ENCODE measurements at places on chromosomes 12 and 14.
A peak's percentile ranks its signal among the peaks of the same experiment; 100 is the strongest.

DNA sequence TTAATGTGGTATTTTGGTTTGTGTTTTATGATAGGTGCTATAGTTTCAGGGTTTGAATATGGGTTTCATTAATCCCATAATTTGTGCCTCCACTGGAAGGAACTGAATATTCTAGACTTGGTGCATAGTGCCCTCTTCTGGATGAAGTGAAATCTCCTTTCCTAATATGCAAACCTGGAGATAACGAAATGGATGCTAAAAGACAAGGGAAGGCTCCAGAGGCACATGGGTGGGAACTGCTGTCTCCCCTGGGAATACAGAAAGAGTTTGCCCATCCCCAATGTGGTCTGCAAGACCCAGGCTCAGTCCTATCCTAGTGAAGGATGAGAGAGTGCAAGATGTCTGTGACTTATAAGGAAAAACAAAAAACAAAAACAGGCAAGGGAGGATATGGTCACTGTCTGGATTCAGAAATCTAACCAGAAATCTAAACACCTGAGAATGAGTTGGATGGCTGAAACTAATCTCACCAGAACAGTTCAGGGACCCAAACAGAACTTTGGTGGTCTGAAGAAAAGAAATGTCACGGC is 142.3 kb upstream of the TMPO start:
- no peak for DNase-seq

GRCh38 chr14:101511620-101512375 is 49.5 kb upstream of the DIO3 start:
- DNase-seq, result peak; percentile 52

- DNase-seq, result peak; percentile 67
Observed at GRCh38 chr12:121767525-121768016, 25.9 kb downstream of the RHOF start.

- peak; percentile 82 for DNase-seq
Observed at GRCh38 chr14:105065280-105066228, at the start of gene GPR132. Gene GPR132 (minus strand): TSS chr14:105065430. CDS start chr14:105055420, 10,010 bp downstream.

DNA sequence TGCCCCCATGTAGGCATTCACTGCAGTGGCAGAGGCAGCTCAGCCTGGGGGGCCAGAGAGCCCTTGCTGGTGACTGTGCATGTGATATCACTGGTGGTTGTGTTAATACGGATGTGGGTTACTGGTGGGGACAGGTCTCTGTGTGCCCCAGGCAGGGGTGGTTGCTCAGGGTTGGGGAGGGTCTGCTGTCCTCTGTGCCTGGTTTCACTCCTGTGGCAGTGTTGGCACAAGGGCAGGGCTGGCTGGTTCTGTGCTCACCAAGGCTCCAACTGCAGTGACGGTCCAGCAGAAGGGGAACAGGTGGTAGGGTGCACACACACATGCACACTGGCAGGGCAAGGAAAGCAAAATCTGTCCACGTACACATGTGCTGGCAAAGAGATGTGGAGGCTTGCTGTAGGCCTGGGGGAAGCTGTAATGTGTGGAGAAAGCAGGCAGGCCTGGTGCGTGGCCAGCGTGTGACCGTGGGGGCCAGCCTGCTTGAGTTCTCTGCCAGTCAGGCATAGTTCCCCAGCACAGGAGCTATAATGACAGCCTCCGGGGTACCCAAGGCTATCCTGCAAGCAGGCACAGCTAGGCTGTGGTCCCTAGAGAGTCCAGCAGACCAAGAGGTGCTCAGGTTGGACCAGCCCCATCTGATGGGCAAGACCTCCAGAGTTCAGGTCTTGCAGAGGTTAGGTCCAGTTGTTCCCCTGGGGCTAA is 254.6 kb downstream of the FBXL14 start:
- DNase-seq, result no peak

GRCh38 chr14:99169776-99170356 is 102.1 kb downstream of the BCL11B start:
- no peak for DNase-seq

DNA sequence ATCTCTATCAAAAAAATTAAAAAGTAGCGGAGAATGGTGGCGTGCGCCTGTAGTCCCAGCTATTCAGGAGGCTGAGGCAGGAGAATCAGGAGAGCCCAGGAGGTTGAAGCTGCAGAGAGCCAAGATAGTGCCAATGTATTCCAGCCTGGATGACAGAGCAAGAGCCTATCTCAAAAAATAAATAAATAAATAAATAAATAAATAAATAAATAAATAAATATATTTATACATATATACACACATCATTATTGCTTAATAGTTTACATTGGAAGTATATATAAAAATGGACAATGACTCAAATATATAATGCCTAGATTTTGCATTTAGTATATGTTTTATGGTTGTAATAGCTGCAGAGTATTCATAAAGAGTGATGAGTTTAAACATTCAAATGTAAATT is 53.1 kb downstream of the TOGARAM1 start:
- no peak for DNase-seq

GRCh38 chr12:14768823-14769405 is 34.4 kb downstream of the WBP11 start:
- DNase-seq, result peak; percentile 29

DNA sequence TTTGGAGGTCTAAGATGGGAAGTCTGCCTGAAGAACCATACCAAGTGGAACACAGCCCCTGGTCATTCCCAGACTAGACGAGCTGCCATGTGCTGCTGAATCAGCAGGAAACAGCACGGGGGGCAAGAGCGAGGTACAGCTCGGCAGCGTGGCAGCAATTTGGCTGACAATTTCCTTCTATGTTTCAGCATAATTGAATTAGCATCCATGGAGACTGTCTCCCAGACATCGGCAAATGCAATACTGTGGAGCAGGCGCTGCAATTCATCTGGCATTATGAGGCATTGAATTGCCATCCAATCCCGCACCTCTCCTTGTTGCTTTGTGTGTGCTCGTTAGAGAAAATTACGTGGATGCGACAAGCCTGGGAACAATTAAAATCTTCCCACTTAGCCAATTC is 46.0 kb upstream of the CCDC60 start:
- no peak for DNase-seq

GRCh38 chr12:6646276-6647082 is 753 bp downstream of the ACRBP start:
- DNase-seq, result no peak

GRCh38 chr14:54697803-54698202 is 130.9 kb downstream of the SAMD4A start:
- DNase-seq, result no peak

DNA sequence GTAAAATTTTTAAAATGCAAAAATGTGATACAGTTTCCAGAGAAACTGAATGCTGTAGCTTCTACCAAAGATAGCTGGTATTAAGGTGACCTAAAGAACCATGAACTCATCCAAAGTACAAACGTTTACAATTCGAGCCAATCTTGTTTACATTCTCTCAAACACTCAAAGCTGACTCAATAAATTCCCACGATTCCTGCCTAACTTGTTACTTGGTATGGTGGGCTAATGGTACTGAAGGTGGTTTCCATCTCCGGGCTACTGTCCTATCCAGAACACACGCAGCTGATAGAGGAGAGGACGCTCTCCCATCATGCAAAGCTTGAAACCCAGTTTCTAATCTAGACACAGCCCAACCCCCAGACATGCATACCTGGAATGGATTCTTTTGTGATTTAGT is 31.5 kb downstream of the RAD9B start:
- DNase-seq, result no peak

DNA sequence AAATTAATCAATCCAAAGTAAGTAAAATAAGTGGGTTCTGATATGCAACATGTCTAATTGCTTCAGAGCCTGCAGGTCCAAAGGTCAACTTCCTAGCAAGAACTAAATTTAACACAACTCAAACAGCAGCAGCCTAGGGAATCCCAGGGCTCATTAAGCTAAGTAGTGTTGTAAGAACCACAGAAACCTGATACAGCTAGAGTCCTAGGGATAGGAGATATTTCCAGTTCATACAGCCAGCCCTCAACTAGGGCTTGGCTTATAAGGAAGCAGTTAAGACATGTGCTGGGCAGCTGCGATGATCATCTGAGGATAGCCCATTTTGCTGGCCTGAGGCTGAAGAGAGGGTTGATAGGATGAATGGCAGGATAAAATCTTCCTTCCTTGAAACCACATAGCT is at the start of gene OR4Q3:
TSS of gene OR4Q3 (plus strand) at position 316 of the 400 bp plus-strand sequence.
- no peak for DNase-seq

DNA sequence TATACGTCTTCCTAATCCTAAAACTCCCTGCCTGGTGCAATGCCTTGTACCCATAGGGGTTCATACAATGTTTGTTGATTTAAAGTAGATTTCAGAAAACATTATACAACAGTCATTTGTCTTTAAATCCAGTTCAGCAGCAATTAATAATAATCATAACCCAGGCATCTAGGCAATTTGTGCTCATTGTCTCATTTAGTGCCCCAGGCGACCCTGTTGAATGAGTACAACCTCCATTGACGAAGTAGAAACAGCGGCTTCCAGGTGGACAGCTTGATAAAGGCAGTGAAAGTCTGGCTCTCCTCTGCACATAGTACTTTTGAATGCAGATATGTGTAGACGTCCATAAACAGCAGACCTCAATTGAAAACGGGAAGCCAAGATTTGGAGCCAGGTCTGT is 82.9 kb upstream of the CPM start:
- no peak for DNase-seq

DNA sequence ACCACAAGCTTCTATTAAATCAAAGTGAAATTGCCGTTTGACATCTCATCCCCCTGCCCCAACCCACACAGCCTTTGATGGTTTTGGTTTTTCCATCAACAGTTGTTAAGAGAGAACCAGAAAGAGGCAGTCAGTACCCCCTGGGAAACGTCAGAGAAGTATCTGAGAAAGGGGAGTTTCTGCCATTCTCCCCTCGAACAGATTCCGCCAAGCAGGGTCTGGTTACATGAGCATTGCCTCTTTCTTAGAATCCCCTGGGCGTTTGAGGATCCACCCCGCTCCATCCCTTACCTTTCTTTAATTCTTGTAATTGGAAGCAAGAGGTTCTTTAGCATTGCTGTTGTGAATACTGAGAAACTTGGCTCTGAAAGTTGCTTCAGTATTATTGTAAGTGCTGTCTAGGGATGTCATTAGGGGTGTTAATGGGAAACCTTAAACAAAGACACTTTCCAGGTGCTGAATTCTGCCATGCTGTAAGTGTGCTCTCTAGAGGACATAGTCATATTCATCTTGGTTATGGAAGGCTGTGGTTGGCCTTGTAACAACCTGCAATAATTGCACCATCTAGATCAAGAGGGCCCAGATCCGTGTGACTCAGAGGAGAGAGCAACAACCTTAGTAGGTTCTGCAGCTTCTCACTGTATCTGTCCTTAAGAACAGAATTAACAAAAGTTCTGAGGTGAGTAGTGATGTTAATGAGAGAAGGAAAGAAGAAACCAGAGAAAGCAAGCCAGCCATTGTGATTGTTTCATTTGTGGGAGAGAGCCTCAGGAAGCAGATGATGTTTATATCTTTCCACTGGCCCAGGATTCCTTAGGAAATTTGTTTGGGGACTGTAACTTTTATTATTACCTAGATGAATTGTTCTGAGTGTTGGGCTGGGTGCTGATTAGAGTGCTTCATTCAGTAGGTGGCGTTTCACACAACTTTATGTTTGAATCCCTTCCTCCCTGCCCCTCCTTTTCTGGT is 9.0 kb downstream of the TMBIM6 start:
- DNase-seq, result no peak

GRCh38 chr12:31732926-31733548 is 4.2 kb upstream of the AMN1 start:
- DNase-seq, result no peak

DNA sequence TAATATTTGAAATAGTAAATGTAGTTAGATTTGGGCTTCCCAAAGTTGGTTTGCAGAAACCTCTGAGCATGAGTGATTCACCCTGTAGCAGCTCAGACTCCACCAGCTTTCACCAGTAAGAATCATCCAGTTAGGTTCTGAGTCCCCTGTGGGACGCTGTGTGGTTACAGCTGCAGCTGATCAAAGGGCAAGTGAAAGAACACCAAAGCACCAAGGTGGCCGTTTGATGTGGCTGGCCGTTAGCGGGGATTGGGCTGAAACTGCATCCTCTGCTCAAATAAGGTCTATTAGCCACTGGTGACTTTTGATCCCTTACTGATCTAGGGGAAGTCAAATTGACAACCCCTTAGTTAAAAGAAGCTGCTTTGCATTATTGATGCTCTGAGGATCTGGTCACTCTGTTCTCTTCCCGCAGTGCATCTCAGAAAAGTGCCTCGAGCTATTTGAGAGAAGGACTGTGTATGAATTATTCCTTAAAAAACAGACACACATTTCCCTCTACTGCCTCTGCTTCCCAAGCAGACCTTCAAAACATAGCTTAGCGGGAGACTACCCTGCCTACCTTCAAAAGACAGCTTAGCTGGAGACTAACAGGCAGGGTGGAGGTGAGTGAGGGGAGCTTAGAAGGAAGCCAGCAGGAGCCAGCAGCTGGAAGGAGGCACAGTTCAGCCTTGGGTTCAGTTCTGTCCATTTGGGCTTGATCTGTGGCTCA is 3.7 kb downstream of the ABHD12B start:
- DNase-seq, result peak; percentile 29

GRCh38 chr12:67414011-67414715 is 145.0 kb downstream of the CAND1 start:
- no peak for DNase-seq

- peak; percentile 78 for DNase-seq
Observed at GRCh38 chr12:56029666-56030293, 8.9 kb downstream of the IKZF4 start.

GRCh38 chr14:37318938-37319337 is 121.2 kb downstream of the MIPOL1 start:
- no peak for DNase-seq

DNA sequence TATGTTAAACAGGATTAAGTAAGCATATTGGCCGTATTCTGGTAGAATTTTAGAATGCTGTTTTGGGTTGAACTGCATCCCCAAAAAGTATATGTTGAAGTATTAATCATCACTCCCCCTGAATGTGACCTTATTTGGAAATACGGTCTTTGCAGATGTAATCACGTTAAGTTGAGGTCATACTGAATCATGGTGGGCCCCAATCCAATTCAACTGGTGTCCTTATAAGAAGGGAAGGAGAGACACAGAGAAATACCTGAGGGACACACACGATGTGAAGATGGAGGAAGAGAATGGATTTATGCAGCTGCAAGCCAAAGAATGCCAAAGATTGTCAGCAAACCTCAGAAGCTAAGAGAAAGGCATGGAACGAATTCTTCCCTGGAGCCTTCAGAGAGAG is 268.6 kb downstream of the ITPR2 start:
- DNase-seq, result no peak

GRCh38 chr12:59084511-59085375 is 164.4 kb upstream of the LRIG3 start:
- peak; percentile 83 for DNase-seq

DNA sequence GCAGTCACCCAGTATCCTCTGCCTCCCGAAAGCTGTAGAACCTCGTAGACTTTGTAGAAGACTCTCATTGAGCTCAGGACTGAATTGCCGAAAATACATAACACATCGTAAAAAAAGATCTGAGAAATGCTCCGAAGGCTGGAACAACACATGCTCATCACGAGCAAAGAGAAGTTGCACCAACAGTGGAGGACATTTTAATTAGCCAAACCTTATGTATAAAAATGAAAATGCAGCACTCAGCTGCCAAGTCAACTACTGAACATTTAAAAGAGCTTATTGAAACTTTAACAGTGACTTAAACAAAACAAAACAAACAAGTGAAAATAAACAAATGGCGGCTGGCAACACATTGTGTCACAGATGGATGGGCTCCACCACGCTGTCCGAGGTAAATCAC is 519.9 kb downstream of the TMEM132D start:
- DNase-seq, result no peak

- DNase-seq, result no peak
Observed at GRCh38 chr12:65986047-65986446, 144.5 kb downstream of the LLPH start.

GRCh38 chr14:36105401-36105800 is 71.1 kb downstream of the PTCSC3 start:
- no peak for DNase-seq

- DNase-seq, result no peak
Observed at GRCh38 chr12:32906399-32907165, 10.0 kb upstream of the PKP2 start.

GRCh38 chr14:76880449-76880848 is 54.2 kb downstream of the LRRC74A start:
- no peak for DNase-seq
